Breast epithelium (tissue), 4 donors: ENCODE measurements at places on chromosomes 7 and 10.
A peak's percentile ranks its signal among the peaks of the same experiment; 100 is the strongest.

DNA sequence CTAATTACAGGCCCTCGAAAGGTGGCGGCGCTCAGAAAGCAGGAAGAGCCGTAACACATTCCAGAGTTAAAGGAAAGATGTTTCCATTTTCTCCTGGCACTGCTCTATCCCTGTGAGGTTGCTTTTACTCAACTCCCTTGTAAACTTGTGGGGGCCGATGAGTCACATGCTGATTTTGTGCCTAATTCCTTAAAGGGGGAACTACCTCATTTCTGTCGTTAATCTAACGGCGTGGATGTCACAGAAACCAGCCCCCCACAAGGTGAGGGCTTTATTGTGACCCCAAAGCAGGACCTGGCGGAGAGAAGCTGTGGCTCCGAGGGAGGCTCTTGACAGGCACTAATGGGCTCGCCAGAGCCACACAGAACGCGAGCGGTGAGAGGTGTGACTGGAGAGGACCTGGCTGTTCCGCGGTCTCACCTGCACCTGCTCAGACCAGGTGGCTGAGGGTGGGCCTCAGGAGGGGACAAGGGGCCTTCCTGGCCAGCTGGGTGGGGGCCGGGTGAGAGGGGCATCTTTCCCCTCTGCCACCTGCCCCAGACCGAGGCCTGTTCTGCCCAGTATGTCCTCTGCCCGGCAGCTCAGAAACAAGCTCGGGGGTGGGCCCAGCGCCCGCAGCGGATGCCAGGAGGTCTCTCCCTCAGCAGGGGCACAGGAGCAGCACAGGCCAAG, 50.9 kb downstream of the CALML3 start:
- no peak for DNase-seq

- no peak for DNase-seq
These were observed 10.4 kb upstream of the OCM2 start for GRCh38 chr7:98000356-98000755.

GRCh38 chr10:69835233-69835632, 33.5 kb downstream of the COL13A1 start:
- no peak for DNase-seq

- no peak for DNase-seq
These were observed 8.7 kb upstream of the BHLHA15 start for GRCh38 chr7:98202367-98203195.

DNA sequence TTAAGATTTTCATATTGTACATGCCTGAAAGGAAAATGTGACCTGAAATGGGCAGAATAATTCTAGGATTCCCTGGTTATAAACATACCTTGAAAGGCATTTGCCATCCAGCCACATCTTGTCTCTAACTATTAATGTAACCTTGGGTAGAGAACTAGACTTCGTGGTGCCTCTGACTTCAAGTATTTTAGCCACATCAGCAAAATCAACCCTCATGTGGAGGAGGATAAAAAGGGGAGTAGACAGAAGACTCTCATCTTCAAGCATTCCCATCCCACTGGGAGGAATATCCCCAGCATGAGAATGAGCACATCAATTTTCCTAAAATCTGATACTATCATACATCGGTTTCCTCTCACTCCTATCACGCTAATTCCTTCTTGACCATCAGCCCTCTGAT, 164.7 kb upstream of the NOBOX start:
- DNase-seq = no peak

GRCh38 chr10:43252166-43252782, 14.6 kb downstream of the RASGEF1A start:
- DNase-seq = peak; percentile 38

- no peak for DNase-seq
These were observed 22.4 kb downstream of the UBTD1 start for GRCh38 chr10:97520978-97521761.

- peak; percentile 73 for DNase-seq
These were observed 86.6 kb downstream of the STRA8 start for GRCh38 chr7:135320268-135320667.

DNA sequence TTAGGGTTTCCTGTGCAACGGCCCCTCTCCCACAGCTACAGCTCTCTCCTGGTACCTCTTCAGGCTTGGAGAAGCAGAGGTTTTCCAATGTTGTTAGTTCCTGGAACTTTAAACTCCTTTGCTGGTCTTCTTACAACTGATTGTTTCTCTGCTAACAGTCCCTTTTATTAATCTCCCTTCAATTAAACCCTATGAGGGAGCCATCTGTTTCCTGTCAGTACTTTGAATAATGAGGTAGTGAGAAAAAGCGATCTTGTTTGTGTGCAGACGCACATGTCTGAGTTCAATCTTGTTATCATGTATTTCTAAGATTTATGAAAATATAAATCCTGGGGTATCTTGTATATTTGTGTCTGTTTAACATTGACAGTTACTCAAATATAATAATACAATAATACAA, 102.4 kb downstream of the MDFIC start:
- DNase-seq = no peak

- no peak for DNase-seq
These were observed 21.0 kb downstream of the SFMBT2 start for GRCh38 chr10:7389844-7390243.

DNA sequence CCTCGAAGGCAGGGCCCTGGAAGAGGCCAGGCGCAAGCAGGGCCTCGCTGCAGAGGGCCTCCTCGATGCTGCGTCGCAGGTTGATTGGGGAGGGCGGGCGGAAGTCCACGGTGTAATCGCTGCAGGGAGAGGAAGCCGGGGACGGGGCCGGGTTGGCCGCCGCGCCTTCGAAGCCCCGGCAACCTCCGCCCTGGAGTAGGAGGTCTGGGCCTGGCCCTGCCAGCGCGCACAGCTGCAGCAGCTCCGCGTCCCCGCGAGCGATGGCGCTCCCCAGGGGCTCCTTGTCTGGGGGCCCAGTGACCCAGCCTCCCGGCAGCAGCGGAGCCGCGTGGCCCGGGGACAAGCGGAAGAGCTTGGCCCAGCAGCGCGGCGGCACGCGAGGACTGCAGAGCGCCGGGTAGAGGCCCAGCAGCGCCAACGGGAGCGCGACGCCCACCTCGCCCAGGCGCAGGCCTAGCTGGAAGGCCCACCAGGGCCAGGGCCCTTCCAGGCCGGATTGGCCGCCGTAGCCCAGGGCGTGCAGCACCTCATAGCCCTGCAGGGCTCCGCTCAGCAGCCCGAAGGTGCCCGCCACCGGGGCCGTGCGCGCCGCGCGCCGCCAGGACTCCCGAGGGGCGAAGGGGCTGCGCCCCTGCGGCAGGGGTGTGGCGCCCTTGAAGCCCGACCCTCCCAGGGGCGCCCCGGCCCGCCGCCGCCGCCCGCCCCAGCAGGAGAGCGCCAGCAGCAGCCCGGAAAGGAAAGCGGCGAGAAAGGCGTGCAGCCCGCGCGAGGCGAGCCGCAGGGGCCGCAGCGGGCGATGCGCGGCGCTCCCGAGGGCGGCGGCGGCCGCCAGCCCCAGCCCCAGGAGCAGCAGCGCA, 7.8 kb upstream of the RBM28 start:
- no peak for DNase-seq

DNA sequence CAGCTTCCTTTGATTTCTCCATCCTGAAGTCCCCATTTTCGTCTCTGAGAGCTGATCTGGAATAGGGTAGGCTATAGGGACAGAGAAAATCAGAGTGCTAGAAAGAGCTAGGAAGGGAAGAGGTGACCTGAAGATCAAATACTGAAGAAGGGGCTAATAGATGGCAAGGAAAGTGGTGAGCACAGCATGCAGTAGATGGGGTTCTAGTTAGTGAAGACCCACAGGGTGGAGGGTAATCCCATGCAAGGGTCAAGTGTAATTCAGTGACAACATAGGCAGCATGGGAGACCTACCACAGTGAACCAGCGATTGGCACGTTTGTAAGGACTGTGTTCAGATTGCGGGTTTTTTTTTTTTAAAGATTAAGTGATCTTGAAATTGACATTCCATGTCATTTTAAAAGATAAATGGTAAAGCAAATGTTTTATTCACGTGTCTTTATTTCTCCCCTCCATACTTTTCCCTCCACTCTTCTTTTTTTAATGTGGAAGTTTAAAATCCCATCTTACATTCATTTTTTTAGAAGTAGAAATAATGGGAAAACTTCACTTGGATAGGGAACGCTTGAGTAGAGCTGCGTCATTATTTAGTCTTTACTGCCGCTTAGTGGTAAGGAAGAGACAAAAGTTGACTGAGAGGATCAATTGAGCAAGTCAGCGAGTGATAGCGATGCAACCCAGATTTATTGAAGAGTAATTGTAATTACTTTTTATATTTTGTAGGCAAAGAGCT, 21.0 kb upstream of the ABI1 start:
- DNase-seq = no peak

DNA sequence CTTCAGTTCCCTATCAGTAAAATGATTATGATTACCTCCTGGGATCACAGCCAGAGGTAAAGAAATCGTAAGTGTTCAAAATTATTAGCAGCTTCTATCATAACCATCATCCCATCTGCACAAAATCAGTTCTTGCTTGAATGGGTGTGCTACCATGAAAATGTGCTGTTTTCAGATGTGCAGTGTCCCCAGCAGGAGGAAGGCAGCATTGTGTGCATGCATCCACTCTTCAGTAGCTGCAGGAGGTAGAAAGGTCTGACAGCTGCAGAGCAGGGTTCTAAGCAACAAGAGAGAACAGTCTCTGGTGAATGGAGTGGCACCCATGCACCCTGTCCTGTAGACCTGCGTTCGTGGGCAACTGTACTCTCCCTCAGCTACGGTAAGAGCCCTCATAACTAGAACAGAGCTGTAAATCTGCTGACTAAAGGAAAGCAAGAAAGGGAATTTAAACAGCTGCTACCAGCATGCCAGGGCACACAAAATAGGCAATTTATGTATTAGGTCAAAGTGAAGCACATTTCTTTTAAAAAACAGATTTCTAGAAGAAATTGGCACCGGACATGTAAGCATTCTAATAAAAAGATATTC, 21.2 kb downstream of the VSTM2A start:
- DNase-seq = no peak

DNA sequence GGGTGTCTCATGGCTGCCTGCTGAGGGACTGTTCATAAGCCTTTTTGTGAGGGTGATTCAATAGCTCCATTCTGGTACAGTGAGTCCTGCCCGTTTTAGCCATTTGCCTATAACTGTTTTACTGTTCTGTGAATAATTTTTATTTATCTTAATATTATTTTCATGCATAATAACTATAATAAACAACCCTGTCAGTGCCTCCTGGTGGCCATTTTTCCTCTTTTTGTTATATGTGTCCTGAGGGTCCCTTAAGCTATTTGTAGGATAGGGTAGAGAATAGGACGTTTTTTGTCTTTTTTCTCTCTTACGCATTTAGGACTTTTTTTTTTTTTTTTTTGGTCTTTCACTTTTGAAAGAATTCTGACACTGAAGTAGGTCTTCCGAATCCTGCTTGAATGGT, 2.9 kb downstream of the C1QL3 start:
- no peak for DNase-seq

GRCh38 chr10:51972733-51973346, 273.4 kb upstream of the CSTF2T start:
- DNase-seq = no peak

DNA sequence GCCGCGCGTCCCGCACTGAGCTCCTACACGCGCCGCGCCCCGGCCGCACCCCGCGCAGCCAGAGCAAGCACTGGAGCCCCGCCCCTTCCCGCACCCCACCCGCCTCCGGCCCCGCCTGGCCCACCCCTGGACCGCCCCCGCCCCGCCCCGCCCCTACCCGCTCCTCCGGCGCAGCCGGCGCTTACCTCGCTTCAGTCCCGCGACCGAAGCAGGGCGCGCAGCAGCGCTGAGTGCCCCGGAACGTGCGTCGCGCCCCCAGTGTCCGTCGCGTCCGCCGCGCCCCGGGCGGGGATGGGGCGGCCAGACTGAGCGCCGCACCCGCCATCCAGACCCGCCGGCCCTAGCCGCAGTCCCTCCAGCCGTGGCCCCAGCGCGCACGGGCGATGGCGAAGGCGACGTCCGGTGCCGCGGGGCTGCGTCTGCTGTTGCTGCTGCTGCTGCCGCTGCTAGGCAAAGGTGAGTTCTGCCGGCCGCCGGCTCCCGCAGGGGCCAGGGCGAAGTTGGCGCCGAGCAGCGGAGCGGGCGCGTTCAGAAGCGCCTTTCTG, at the start of gene RET:
Gene RET, plus strand, starts transcription at position 194 of the 545 bp plus-strand sequence. Its CDS starts 190 bp downstream, at position 384.
- no peak for DNase-seq

GRCh38 chr10:27223964-27224363, 16.6 kb downstream of the ACBD5 start:
- no peak for DNase-seq

- no peak for DNase-seq
These were observed 38.4 kb downstream of the TMEM229A start for GRCh38 chr7:123994449-123994848.

- DNase-seq = no peak
These were observed 17.1 kb downstream of the VOPP1 start for GRCh38 chr7:55555160-55555559.

DNA sequence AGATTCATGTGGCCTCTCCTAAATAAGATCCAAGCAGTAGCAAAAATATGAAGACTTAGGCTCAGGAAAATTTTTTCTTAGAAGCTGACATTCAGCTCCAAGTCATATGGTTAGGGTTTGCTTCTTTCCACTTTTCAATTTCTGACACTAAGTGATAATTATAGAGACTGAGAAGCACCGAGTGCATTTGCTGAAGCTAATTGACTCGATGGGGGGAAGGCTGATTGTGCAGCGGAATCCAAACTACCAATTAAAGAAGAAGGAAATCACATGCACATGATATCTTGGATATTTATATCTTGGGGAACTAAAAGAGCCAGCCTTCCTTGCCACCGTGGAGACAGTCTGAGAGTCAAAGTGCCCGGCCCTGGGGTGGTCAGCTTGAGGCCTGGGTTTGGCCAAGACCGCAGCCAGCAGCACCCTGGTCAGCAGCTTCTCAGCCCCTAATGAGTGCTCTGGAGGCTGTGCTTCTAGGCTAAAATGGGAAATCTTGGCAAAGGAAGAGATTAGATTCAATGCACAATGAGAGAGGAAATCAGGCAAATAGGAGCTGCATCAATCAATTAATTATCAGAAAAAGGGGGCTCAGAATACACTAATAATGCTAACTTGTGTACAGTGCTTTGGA, 589.3 kb downstream of the NRG3 start:
- no peak for DNase-seq

DNA sequence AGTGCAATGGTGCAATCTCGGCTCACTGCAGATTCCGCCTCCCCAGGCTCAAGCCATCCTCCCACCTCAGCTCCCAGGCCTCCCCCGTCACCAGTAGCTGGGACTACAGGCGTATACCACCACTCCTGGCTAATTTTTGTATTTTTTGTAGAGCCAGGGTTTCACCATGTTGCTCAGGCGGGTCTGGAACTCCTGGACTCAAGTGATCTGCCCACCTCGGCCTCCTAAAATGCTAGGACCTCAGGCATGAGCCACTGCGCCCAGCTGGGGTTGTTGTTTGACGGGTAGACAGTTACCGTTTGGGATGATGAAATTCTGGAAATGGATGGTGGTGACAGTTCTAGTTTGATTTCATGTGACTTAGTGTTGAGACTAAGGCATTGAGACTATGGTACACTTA, 15.3 kb downstream of the CALML3 start:
- DNase-seq = peak; percentile 14

GRCh38 chr10:71033396-71033980, 145.1 kb upstream of the PCBD1 start:
- no peak for DNase-seq
